ENCODE measurements at places on chromosomes 13 and 19. TPM values are rescaled to one million over a fixed set of nuclear protein-coding genes. Genes with fewer than 3 reads are reported as not detected.

- H3K27me3 ChIP-seq, result peaks cover 36% of the 10 kb centered on the region
- H3K27ac ChIP-seq, result no peak overlapping the region
- H3K36me3 ChIP-seq, result no peaks in the 10 kb centered on the region
These were observed 32.2 kb upstream of the SLC15A1 start for GRCh38 chr13:98784666-98785065.

DNA sequence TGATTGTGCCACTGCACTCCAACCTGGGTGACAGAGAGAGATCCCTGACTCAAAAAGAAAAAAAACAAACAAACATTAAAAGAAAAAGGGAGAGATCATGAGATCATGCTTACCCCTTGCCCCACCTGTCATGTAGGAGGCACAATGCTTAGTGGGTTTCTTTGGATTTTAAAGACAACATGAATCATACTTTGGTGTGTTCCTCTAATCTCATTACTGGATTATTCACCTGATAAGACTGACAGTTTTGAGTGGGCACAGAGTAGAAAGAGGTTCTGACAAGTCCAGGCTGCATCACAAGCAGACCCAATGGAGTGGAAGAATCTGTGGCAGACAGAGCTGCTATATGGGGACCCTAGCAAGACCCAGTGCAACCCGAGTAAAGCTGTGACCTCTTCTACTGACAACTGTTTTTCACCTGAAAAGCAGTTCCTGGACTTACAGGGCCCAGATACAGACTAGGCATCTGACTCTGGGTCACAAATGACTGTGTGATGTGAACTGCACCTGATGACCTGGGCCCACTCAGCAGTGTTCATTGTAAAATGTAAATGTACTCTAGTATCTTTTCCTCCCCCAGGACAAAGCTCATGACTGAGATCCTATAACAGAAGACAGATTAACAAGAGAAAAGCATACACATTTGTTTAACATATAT, 28.9 kb upstream of the USP12 start:
- H3K36me3 ChIP-seq, result peaks cover 5% of the 10 kb centered on the region
- peaks cover 21% of the 10 kb centered on the region for H3K4me1 ChIP-seq
- H3K27me3 ChIP-seq, result peaks cover 8% of the 10 kb centered on the region
- H3K27ac ChIP-seq, result peak overlapping the region; percentile 35
- H3K4me3 ChIP-seq, result no peak overlapping the region
- no peak for DNase-seq

GRCh38 chr13:79581870-79582315, 100.9 kb downstream of the NDFIP2 start:
- no peak overlapping the region for H3K27ac ChIP-seq
- peaks cover 3% of the 10 kb centered on the region for H3K27me3 ChIP-seq
- no peak for DNase-seq
- no peaks in the 10 kb centered on the region for H3K36me3 ChIP-seq

DNA sequence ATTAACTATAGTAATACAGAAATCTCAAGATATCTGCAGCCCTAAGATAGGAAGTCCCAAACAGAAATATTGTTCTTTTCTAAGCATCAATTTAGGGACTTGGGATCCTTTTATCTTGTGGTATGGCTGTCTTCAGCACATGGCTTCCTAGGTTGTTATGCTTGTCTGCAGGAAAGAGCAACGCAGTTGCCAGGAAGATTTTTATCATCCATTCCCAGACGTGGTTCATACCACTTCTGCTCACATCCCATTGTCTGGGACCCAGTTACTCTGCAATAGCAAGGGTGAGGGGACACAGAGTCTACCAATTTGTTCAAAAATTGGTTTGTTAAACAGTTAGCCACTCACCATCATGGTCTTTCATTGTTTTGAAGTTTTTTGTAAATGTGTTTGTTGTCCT, 85.6 kb upstream of the RXFP2 start:
- no peak overlapping the region for H3K27ac ChIP-seq
- DNase-seq, result no peak
- H3K4me1 ChIP-seq, result no peaks in the 10 kb centered on the region
- no peaks in the 10 kb centered on the region for H3K36me3 ChIP-seq
- no peaks in the 10 kb centered on the region for H3K27me3 ChIP-seq
- no peak overlapping the region for H3K4me3 ChIP-seq

DNA sequence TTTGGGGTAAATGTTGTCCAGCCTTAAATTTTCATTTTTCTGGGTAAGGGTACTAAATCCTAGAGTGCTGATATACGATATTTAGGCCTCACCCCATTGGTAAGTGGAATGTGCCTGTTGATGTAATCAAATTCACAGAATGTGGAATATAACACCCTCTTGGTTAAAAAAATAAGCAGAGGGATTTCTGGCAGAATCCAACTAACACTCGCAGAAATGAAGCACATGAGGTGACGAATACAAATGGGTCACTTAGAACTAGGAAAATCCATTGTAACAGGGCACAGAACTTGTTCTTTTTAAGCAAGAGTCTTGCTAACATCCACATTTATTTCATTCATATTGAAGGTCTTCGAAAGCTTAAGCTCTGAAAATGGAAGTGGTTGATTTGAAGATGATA, 320.3 kb downstream of the SHISA2 start:
- no peaks in the 10 kb centered on the region for H3K4me1 ChIP-seq
- H3K36me3 ChIP-seq, result no peaks in the 10 kb centered on the region
- H3K27ac ChIP-seq, result no peak overlapping the region
- no peak overlapping the region for H3K4me3 ChIP-seq
- DNase-seq, result no peak

DNA sequence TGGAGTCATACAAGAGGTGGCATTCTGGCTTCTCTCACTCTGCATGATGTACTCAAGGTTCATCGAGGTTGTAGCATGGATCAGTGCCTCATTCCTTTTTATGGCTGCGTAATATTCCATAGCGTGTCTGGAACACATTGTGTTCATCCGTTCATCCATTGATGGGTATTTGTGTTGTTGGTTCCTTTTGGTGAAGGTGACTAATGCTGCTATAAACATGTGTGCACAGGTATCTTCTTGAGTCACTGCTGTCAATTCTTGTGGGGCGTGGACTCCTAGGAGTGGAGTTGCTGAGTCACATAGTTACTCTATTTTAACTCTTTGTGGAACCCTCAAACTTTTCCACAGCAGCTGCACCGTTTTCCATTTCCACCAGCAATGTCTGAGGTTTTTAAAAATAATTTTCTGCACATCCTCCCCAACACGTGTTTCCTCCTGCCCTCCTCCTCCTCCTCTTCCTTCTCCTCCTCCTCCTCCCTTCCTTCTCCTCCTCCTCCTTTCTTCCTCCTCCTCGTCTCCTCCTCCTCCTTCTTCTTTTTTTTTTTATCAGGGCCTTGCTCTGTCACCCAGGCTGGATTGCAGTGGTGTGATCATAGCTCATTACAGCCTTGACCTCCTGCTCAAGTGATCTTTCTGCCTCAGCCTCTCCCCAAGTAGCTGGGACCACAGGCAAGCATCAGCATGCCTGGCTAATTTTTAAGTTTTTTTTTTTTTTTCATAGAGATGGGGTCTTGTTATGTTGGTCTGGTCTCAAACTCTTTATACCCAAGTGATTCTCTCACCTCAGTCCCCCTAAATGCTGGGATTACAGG, 2.0 kb upstream of the TMEM221 start:
- peaks cover 22% of the 10 kb centered on the region for H3K4me1 ChIP-seq
- H3K27ac ChIP-seq, result no peak overlapping the region
- peaks cover 33% of the 10 kb centered on the region for H3K27me3 ChIP-seq
- H3K36me3 ChIP-seq, result no peaks in the 10 kb centered on the region
- DNase-seq, result peak; percentile 75
- H3K4me3 ChIP-seq, result no peak overlapping the region

DNA sequence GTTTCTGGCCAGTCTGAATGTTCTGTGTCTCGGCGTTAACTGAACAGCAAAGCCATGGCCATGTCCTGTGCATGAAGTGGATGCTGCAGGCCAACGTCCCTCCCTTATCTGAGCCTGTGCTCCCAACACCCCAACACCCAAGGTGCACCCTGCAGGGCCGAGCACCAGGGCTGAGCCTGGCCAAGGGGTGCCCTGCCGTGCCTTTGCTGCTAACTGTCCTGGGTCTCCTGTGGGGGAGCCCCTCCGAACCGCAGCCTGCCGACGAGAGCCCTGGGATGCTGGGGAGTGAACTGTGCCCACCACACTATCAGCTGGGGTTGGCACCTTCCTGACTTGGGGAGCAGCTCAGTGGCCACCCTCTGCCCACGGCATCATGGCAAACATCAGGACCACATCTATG, 17.6 kb downstream of the GPX4 start:
- H3K4me1 ChIP-seq, result peaks cover 2% of the 10 kb centered on the region
- no peak overlapping the region for H3K27ac ChIP-seq
- no peak for DNase-seq
- peaks cover 30% of the 10 kb centered on the region for H3K36me3 ChIP-seq

DNA sequence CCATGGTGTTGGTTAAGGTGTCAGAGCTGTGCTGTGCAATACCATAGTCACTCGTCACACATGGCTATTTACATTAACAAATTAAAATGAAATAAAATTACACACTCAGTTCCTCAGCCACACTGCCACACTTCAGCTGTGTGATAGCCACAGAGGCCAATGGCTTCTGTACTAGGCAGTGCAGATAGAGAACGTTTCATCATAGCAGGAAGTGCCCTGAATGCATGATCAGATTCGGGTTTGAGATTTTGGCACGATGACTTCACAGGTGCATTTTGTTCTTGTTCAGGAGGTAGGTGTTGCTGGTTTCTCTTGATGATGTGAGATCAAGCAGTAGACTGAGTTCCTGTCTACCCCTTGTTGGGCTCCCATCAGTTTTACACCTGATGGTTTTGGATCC, 6.5 kb downstream of the ARMC6 start:
- H3K4me1 ChIP-seq, result peaks cover 24% of the 10 kb centered on the region
- peak overlapping the region; percentile 38 for H3K27ac ChIP-seq
- H3K27me3 ChIP-seq, result no peaks in the 10 kb centered on the region

GRCh38 chr19:44729516-44730033, 18.9 kb upstream of the BCL3 start:
- no peaks in the 10 kb centered on the region for H3K36me3 ChIP-seq
- no peak overlapping the region for H3K4me3 ChIP-seq
- no peak overlapping the region for H3K27ac ChIP-seq
- no peak for DNase-seq

- no peaks in the 10 kb centered on the region for H3K27me3 ChIP-seq
- no peak overlapping the region for H3K27ac ChIP-seq
- H3K36me3 ChIP-seq, result peaks cover 2% of the 10 kb centered on the region
- no peak for DNase-seq
These were observed 4.8 kb upstream of the ZNF653 start for GRCh38 chr19:11510444-11510843.

- peaks cover 56% of the 10 kb centered on the region for H3K27me3 ChIP-seq
- H3K4me1 ChIP-seq, result peaks cover 7% of the 10 kb centered on the region
- no peak overlapping the region for H3K4me3 ChIP-seq
- H3K36me3 ChIP-seq, result no peaks in the 10 kb centered on the region
- no peak for DNase-seq
These were observed 82.0 kb downstream of the TEX26 start for GRCh38 chr13:31014456-31014855.

DNA sequence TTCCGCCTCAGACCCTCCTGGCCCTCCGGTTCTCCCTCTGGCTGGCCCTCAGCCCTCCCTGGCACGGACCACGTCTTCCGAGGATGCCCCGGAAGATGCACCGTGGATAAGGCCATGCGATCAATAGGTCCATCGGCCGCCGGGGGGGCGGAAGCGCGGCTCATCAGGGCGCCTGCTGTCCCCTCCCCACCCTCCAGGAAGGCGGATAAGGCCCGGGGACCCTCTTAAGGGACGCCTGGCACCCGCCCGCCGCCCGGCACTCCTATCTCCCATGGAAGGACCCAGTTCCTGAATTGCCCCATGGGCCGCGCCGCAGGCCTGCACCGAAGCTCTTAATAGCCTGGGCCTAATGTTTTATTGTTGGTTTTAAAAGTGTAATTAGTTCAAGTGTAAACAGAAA, 46.2 kb upstream of the TCF3 start:
- H3K4me1 ChIP-seq, result peaks cover 12% of the 10 kb centered on the region
- DNase-seq, result no peak
- H3K4me3 ChIP-seq, result no peak overlapping the region
- H3K27ac ChIP-seq, result no peak overlapping the region
- peaks cover 19% of the 10 kb centered on the region for H3K27me3 ChIP-seq

DNA sequence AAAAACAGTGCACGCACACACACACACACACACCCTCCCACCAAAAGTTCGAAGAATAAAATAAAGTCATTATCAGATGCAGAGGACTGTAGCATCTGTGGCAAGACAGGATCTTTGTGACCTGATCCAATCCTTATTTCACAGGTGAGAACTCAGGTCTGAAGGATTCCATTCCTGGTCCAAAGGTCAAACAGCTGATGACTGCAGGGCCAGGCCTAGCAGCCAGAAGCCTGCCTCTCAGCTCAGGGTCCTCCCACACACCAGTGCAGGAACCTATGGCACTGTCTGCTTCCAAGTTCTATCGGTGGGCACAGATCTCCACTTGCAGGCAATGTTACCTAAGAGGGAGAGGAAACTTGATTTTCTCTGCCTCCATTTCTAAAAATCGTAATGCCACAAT, 57.5 kb downstream of the SERP2 start:
- H3K27ac ChIP-seq, result no peak overlapping the region
- H3K27me3 ChIP-seq, result peaks cover 22% of the 10 kb centered on the region
- no peaks in the 10 kb centered on the region for H3K36me3 ChIP-seq
- no peak overlapping the region for H3K4me3 ChIP-seq
- DNase-seq, result no peak
- H3K4me1 ChIP-seq, result peaks cover 9% of the 10 kb centered on the region

- no peak overlapping the region for H3K27ac ChIP-seq
- H3K4me1 ChIP-seq, result no peaks in the 10 kb centered on the region
- DNase-seq, result no peak
- H3K4me3 ChIP-seq, result no peak overlapping the region
These were observed 42.1 kb upstream of the TPM4 start for GRCh38 chr19:16034180-16034579.

GRCh38 chr13:46348961-46349360, 38.1 kb downstream of the RUBCNL start:
- H3K4me1 ChIP-seq, result peaks cover 4% of the 10 kb centered on the region
- H3K36me3 ChIP-seq, result peaks cover 16% of the 10 kb centered on the region
- H3K27ac ChIP-seq, result no peak overlapping the region
- H3K27me3 ChIP-seq, result no peaks in the 10 kb centered on the region
- no peak for DNase-seq

- H3K4me3 ChIP-seq, result no peak overlapping the region
- peaks cover 10% of the 10 kb centered on the region for H3K36me3 ChIP-seq
- H3K27me3 ChIP-seq, result peaks cover 5% of the 10 kb centered on the region
- no peak for DNase-seq
- H3K27ac ChIP-seq, result no peak overlapping the region
These were observed 10.7 kb downstream of the ANO8 start for GRCh38 chr19:17323964-17324332.

- peaks cover 2% of the 10 kb centered on the region for H3K4me1 ChIP-seq
- peaks cover 50% of the 10 kb centered on the region for H3K27me3 ChIP-seq
- DNase-seq, result no peak
- no peak within 1 kb of the TSS for H3K27ac ChIP-seq
- H3K4me3 ChIP-seq, result no peak within 1 kb of the TSS
- H3K36me3 ChIP-seq, result no peaks in the 10 kb centered on the region
These were observed at the start of gene LRRC4B for GRCh38 chr19:50567882-50568727. Gene LRRC4B (minus strand): TSS chr19:50568435. CDS start chr19:50548838, 19,597 bp downstream.

FAAP24 gene
- total RNA-seq, result 6.7 TPM

SPACA4 gene
- not detected for total RNA-seq

ZNF729 gene
- total RNA-seq, result not detected

ICAM4 gene
- total RNA-seq, result 0.89 TPM

METTL21C gene
- not detected for total RNA-seq

FPR3 gene
- total RNA-seq, result not detected

ZNF383 gene
- 10.8 TPM for total RNA-seq

SCEL gene
- total RNA-seq, result not detected

LEUTX gene
- total RNA-seq, result not detected

All from activated CD8-positive, alpha-beta memory T cell treated with anti-CD3 and anti-CD28 coated beads, Interleukin-2, amount 10 ng/mL, durations not matched to agents 7 days and 5 days (primary cell).